Stomach (tissue), 19 donors: ENCODE measurements at places on chromosomes 13 and 19. TPM values are rescaled to one million over a fixed set of nuclear protein-coding genes. Genes with fewer than 3 reads are reported as not detected.

- H3K4me3 ChIP-seq = no peak overlapping the region
- peaks cover 19% of the 10 kb centered on the region for H3K4me1 ChIP-seq
- H3K36me3 ChIP-seq = no peaks in the 10 kb centered on the region
Observed at GRCh38 chr13:40275636-40276035, 390.8 kb downstream of the FOXO1 start.

DNA sequence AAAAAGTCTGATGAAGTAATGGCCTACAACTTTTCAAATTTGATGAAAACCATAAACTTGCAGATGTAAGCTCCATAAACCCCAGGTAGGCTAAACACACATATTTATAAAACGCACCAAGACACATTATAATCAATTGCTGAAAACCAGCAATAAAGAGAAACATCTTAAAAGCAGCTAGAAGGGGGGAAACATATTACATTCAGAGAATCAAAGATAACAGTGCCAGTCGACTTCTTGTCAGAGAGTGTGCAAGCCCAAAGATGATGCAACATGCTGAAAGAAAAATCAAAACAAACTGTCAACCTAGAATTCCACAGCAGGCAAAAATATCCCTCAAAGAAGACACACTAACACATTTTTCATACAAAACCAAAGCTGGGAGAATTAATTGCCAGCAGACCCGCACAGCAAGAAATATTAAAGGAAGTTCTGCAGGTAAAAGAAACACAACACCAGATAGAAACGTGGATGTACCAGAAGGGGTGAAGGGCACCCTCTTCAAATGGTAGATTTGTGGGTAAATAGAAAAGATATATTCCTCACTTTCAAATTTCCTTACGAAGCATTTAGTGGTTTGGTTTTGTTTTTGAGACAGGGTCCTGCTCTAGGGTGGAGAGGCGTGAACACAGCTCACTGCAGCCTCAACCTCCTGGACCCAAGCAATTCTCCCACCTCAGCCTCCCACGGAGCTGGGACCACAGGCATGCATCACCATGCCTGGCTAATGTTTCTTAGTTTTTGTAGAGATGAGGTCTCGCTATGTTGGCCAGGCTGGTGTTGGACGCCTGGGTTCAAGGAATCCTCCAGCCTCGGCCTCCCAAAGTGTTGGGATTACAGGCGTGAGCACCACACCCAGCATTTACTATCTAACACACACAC, 16.5 kb upstream of the ATP1A3 start:
- no peak for DNase-seq
- no peak overlapping the region for H3K27ac ChIP-seq
- no peak overlapping the region for H3K4me3 ChIP-seq
- no peaks in the 10 kb centered on the region for H3K4me1 ChIP-seq

DNA sequence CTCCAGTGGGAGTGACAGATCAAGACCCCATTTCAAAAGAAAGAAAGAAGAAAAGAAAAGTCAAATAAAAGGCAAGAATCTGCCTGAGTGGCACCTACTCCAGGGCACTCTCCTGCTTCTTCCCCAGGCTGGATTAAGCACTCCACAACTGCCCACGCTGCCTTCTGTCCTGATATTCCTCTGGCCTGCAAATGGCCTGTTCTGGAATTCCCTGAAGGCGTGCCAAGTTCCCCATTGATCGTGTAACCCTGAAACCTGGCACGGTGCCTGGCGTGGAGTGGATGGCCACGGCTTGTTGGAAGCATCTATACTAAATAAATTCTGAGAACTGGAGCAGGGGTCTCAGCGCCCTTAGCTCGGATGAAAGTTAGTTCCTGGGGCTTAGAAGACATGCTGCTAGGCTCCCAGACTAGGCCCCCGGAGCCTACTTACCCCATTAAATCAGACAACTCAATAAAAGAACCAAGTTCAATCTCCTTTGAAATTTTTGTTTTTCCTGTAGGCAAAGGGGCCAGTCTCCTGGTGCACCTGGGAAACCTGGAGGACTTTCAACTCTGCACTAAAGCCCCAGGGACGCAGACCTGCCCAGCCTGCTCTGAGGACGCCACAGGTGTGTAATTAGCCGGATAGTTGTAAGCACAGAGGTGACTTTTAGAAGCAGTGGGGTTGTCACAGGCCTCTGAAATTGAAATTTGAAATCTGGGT, 21.9 kb downstream of the ANKRD27 start:
- H3K27me3 ChIP-seq = no peaks in the 10 kb centered on the region
- peak; percentile 88 for DNase-seq
- H3K4me1 ChIP-seq = peaks cover 24% of the 10 kb centered on the region

DNA sequence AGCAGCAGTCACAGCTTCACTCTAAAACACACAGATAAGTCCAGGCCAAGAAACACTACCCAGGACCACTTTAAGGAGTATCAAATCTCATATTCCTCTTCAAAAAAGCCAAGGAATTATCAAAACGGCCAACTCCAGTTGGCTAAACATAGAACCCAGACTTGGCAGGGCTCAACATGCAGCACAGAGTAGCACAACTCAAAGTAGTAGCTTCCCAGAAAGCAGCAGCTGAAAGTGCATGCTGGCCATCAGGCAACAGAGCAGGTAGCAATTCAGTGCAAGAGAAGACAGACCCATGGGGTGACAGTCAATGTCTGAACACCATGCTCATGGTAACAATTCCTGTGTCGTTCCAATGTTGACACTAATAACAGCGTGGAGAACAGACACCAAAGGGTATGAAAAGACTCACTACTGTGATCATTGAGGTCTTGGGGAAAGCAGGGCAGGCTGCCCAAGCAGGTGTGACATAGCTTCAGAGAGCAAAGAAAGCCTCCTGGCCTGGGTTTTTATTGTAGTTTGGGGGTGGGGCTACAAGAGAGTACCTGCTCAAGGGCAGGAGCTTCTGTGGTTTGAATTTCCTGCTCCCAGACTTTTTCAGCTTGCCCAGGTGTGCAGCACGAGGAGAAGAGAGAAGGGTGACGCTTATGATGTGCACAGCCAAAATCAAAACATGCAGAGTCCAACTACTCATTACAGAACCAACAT, 6.2 kb downstream of the ZNF709 start:
- H3K4me3 ChIP-seq = no peak overlapping the region
- peak; percentile 6 for DNase-seq
- peaks cover 19% of the 10 kb centered on the region for H3K4me1 ChIP-seq

- H3K4me3 ChIP-seq = no peak overlapping the region
- H3K4me1 ChIP-seq = no peaks in the 10 kb centered on the region
Observed at GRCh38 chr19:12224676-12225075, 61.8 kb downstream of the ZNF136 start.

GRCh38 chr19:12155324-12155860, 1.1 kb downstream of the ZNF625 start:
- H3K36me3 ChIP-seq = peaks cover 15% of the 10 kb centered on the region
- peak overlapping the region; percentile 70 for H3K27ac ChIP-seq
- H3K4me3 ChIP-seq = peak overlapping the region; percentile 82

GRCh38 chr13:24745861-24746617, 17.9 kb upstream of the RNF17 start:
- DNase-seq = peak; percentile 18
- H3K36me3 ChIP-seq = no peaks in the 10 kb centered on the region
- H3K4me3 ChIP-seq = peak overlapping the region; percentile 34
- H3K27ac ChIP-seq = no peak overlapping the region
- H3K4me1 ChIP-seq = peaks cover 29% of the 10 kb centered on the region
- H3K27me3 ChIP-seq = peaks cover 6% of the 10 kb centered on the region

GRCh38 chr13:90951663-90952062, 395.8 kb upstream of the MIR17HG start:
- H3K27ac ChIP-seq = no peak overlapping the region
- no peaks in the 10 kb centered on the region for H3K27me3 ChIP-seq
- DNase-seq = no peak
- H3K4me3 ChIP-seq = no peak overlapping the region
- H3K4me1 ChIP-seq = no peaks in the 10 kb centered on the region
- H3K36me3 ChIP-seq = no peaks in the 10 kb centered on the region

DNA sequence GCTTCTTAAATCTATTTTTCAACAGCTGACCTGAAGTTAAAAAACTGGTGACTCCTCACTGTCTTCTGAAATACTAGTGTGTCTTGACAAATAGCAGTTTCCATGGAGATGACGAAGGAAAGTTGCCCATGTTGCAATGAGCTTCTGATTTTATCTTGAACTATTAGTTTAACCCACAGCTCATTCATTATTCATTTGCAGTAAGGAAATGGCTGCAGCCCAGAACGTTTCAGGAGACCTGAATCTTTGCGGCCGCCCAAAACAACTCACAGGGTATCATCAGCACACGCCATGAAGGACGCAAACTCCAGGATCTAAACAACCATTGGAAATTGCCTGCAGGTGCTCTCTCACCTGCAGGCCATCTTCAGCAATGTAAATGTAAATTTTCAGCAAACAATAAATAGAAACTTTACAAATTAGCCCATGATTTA, 142.5 kb downstream of the DCLK1 start:
- no peak overlapping the region for H3K27ac ChIP-seq
- no peak for DNase-seq
- H3K27me3 ChIP-seq = no peaks in the 10 kb centered on the region
- H3K4me3 ChIP-seq = no peak overlapping the region
- H3K4me1 ChIP-seq = no peaks in the 10 kb centered on the region

DNA sequence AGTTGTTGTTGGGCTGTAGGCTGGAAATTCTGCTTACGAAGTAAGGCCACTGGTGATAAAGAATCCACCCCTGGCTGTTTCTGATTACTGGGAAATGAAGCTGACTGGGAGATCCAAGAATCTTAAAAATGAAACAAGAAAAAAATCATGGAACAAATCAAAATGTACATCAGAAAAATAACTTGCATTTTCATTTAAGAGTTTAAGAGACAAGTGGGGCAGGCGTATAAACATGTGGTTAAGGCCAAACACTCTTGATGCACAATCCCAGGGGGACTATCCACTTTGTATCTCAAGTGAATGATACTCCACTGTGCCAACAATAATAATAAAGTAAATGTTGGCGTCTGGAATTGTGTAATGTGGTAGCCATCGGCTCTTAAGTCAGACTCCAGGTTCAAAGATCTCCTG, 24.6 kb downstream of the ZMYM5 start:
- no peak overlapping the region for H3K4me3 ChIP-seq
- H3K27me3 ChIP-seq = no peaks in the 10 kb centered on the region
- H3K36me3 ChIP-seq = peaks cover 59% of the 10 kb centered on the region
- H3K27ac ChIP-seq = no peak overlapping the region

GRCh38 chr19:40238775-40239174, 12.3 kb upstream of the CCNP start:
- no peaks in the 10 kb centered on the region for H3K27me3 ChIP-seq
- no peak for DNase-seq
- H3K4me1 ChIP-seq = peaks cover 5% of the 10 kb centered on the region
- H3K27ac ChIP-seq = no peak overlapping the region
- H3K4me3 ChIP-seq = no peak overlapping the region

- H3K4me1 ChIP-seq = peaks cover under 1% of the 10 kb centered on the region
- no peak overlapping the region for H3K27ac ChIP-seq
- DNase-seq = no peak
- no peak overlapping the region for H3K4me3 ChIP-seq
Observed at GRCh38 chr13:39881887-39882286, 226.4 kb downstream of the COG6 start.

- no peaks in the 10 kb centered on the region for H3K4me1 ChIP-seq
- no peak overlapping the region for H3K27ac ChIP-seq
- peaks cover 100% of the 10 kb centered on the region for H3K36me3 ChIP-seq
- no peaks in the 10 kb centered on the region for H3K27me3 ChIP-seq
- DNase-seq = no peak
- H3K4me3 ChIP-seq = no peak overlapping the region
Observed at GRCh38 chr19:11019824-11020223, 59.0 kb downstream of the SMARCA4 start.

DNA sequence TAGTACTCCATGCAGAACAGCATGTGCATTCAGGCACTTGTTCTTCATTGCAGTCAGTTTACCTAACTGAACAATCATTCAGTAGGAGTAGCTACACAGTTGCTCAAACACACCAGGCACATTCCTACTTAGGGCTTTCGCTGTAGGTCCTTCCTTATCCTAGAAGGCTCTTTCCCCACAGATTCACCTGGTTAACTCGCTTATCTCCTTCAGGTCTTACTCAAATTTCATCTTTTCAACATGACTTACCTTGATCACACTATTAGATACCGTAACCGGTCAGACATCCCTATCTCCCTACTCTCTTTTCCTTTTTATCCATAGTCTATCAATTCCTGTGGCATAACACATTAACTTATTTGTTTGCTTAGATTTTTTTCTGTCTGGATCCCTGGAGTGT, 14.6 kb downstream of the EDNRB start:
- peaks cover 4% of the 10 kb centered on the region for H3K36me3 ChIP-seq
- no peaks in the 10 kb centered on the region for H3K27me3 ChIP-seq
- H3K27ac ChIP-seq = no peak overlapping the region
- no peak for DNase-seq

DNA sequence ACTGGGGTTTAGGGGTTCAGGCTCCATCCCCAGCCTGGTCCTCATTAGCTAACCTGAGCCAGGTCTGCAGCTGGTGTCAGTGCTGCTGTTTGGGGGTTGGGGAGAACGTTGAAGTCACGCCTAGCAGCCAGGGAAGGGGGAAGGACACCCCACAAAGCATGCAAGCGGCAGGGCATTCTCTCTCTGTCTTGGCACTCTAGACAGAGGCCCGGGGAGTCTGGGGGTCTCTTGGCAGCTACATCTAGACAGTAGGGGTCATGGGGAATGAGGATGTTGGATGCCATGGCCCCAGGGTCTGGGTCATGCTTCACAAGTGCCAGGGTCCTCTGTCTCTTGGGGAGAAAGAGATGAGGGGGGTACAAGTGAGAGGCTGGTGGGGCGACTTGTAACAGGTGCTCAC, 2.6 kb downstream of the ERICH4 start:
- H3K4me1 ChIP-seq = peaks cover 9% of the 10 kb centered on the region
- no peak for DNase-seq
- peaks cover 4% of the 10 kb centered on the region for H3K27me3 ChIP-seq
- H3K27ac ChIP-seq = no peak overlapping the region

DNA sequence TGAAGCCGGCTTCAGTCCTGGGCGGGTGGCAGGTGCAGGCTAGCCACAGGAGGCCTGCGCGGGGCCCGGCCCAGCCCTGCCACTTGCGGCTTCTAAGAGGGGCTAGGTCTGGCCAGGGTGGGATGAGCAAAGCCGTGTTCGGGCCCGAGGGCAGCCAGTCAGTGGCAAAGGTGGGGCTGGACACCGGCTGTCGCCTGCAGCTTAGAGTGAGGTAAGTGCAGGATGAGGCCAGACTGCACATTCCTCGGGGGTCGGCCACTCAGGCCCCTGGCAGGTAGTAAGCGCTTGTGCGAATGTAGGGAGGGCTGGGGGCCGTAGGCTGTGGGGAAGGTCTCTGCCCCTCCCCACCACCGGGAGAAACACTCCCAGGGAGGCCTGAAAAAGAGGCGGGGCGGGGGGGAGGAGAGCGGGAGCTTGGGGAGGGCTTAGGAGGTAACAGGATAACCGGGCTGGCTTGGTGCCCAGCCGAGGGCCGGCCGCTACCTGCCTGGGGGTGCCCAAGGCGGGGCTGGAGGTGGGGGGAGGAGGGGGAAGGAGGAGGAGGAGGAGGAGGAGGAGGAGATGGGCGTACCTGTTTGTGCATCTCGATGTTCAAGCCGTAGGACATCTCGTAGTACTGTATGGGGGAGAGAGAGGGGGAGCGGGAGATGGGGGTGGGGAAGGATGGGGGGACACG, 6.4 kb downstream of the TLE5 start:
- H3K36me3 ChIP-seq = peaks cover 78% of the 10 kb centered on the region
- peaks cover 38% of the 10 kb centered on the region for H3K4me1 ChIP-seq
- H3K27me3 ChIP-seq = no peaks in the 10 kb centered on the region
- H3K27ac ChIP-seq = peak overlapping the region; percentile 86
- peak; percentile 87 for DNase-seq

The NTN5 gene
- not detected for total RNA-seq

The SLC25A41 gene
- total RNA-seq = not detected

The TNFSF13B gene
- 7.5 TPM for total RNA-seq

The PALM3 gene
- 4.2 TPM for total RNA-seq

The ZNF723 gene
- total RNA-seq = not detected

The CABP5 gene
- not detected for total RNA-seq

The CYP4F8 gene
- total RNA-seq = not detected

The POU2F2 gene
- total RNA-seq = 23.3 TPM

The VSTM2B gene
- total RNA-seq = not detected

The DCT gene
- not detected for total RNA-seq

The ZNF28 gene
- 78.6 TPM for total RNA-seq
